ENCODE measurements at places on chromosomes 5 and 9.

- DNase-seq: no peak
These were observed 26.8 kb upstream of the CSF1R start for GRCh38 chr5:150113047-150113744.

DNA sequence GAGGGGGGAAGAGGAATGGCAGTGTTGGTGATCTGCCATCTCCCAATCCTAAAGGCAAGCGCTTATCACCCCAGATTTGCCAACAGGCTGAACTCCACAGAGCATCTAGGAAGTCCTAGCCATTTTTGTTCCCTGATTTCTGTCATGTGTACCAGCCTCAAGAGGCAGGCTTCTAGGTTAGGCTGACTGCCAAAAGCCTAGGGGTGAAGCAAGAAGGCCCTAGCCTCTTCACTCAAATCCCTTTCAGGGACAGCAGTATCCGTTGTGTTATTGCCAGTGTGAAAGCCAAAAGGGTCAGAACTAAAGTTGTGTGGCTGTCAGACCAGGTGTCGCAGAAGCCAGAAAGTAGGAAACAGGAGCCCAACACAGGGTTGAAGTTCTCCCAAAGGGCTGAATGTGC lies 14.7 kb downstream of the IGIP start:
- DNase-seq: no peak

DNA sequence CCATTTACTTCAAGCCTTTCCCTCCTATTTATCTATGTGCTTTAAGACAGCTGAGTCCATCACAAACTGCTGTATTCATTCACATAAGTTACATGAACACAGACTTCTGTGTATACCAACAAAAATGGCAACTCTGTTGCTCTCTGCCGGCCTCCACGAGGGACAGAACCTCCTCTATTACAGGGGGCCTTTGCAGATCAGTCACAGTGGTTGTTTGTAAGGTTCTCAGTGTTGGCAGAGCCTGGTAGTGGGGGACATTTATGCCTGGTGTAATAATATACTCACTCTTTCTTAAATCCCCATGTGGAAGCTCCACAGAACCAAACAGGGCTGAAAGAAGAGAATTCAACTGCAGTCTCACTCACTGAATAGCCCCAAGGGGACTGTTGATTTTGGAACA lies 76.5 kb downstream of the SLC1A1 start:
- DNase-seq: no peak

DNA sequence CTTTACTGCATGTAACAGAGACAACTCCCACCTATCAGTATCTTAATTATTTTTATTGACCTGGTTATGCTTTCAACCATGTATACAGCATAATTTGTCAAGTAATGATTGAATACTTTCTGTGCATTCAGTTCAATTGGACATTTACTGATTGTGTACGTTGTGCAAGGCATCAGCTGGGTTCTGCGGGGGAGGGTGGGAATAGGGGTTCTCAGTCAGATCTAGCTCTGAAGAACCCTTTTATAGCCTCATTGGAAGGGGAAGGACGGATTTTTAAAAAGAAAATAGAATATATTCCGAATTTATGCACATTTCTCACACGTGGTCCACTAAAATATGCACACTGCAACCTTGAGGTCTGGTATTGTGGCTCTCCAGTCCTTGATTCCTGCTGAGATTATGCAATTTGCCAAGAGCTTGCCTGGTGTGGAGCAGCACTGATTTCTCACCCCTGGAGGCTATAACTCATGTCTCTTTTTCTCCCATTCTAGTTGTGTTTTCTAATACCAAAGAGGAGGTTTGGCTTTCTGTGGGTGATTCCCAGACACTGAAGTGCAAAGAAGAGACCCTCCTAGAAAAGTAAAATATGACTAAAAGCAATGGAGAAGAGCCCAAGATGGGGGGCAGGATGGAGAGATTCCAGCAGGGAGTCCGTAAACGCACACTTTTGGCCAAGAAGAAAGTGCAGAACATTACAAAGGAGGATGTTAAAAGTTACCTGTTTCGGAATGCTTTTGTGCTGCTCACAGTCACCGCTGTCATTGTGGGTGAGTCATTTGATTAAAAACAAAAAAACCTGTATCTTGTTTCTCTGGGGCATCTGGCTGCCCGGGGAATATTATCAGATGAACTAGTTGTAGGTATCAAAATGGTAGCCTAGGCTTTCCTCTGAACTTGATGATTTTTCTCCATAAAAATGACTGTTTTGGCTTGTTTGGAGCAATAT lies 1.7 kb downstream of the SLC1A3 start:
- DNase-seq: no peak

GRCh38 chr5:44952376-44952775 lies 143.6 kb downstream of the MRPS30 start:
- DNase-seq: no peak
